ENCODE measurements at places on chromosomes 6 and 20.

GRCh38 chr6:143058987-143059386 is 1.7 kb upstream of the AIG1 start:
- no peak for DNase-seq

DNA sequence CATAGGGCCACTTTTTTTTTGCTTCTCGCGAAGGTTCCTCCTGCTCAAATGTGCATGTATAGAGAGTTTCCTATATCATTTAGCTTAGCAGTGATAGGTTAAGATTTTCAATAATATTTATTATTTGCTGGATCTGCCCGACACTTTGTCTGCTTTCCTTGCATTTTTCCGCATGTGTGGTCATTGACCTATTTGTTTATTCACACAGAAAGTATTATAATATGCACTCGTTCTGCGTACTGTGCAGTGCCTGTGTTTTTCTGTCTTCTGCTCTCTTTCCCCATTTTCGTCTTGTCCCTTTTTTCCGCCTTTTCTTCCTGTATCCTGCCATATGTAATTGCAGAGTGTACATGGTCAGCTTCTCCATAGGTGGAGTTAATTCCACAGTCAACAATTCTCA is 255.8 kb downstream of the TMEM242 start:
- DNase-seq, result no peak

GRCh38 chr6:128659878-128660622 is 139.7 kb upstream of the PTPRK start:
- DNase-seq, result no peak

DNA sequence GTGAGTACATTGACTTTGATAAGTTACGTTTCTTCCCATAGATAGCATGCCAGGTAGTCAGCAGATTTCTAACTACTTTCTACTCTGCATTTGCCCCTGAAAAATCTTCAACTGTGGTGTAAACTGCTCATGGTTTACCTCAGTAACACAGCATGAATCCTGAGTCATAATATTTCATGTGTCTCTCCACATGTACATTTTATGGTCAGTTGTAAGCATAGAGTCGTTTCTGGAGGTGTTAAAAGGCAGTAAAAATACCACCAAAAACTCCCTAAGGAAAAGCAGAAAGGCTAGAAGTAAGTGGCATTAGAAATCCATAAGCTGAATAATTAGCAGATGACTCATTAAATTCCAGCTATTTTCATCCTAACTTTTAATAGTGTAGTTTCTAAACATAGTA is 4.1 kb upstream of the GPR63 start:
- DNase-seq, result no peak

- DNase-seq, result no peak
Measured at GRCh38 chr6:4039348-4039747, 39.6 kb downstream of the FAM217A start.

GRCh38 chr6:133341607-133342158 is 100.5 kb downstream of the EYA4 start:
- DNase-seq, result no peak

- no peak for DNase-seq
Measured at GRCh38 chr6:70124882-70125545, 177.9 kb downstream of the COL9A1 start.

DNA sequence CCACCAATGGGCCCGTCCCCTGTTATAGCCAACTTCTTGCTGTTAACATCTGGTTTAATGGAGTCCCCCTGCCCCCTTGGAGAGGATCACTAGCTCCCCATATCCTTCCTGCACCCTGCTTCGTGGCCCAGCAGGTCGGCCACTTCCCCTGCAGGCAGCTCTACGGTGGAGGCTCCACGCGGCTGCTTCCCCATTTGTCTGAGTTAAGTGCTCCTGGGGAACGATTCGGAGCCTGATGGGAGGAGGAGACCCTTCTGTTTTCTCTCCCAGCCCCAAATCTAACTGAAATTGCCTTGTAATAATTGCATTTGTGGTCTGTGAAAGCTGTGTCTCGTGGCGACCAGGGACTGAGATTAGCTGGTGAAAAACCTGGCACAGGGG is 74.6 kb downstream of the SULF2 start:
- no peak for DNase-seq

GRCh38 chr20:59374261-59374660 is 73.8 kb downstream of the EDN3 start:
- no peak for DNase-seq

DNA sequence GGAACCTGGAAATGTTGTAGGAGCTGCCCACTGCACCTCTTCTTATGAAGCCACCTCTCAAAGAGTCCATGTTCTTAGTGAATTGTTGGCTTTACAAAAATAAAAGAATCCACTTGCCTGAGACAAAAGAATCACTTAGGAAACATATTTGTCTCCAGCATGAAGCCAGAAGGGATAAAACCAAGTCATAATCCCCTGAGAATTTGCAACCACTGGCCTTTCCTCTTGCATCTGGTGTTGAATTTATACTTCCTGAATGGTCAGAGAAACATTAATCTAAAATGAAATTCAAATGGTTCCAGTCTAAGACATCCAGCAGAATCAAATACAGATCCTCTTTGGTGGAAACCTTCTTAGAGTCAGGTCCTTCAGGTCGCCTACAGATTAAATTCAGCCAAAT is 192.5 kb upstream of the ECI2 start:
- DNase-seq, result no peak

DNA sequence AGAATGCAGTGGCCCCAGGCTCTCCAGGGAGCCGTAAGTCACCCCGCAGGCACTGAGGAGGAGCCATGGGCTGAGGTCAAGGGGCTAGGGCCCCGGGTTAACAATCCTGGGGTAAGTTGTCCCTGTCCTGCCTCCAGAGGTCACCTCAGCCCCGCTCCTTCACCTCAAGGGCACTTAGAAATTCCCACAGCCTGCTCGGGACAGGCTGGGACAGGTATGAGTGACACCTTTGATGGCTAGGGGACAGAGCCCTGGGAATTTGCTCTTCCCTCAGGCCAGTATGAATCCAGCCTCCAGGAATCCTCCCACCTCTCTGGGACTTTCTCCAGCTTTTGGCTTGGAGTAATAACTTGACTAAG is 3.5 kb upstream of the GRM4 start:
- no peak for DNase-seq

DNA sequence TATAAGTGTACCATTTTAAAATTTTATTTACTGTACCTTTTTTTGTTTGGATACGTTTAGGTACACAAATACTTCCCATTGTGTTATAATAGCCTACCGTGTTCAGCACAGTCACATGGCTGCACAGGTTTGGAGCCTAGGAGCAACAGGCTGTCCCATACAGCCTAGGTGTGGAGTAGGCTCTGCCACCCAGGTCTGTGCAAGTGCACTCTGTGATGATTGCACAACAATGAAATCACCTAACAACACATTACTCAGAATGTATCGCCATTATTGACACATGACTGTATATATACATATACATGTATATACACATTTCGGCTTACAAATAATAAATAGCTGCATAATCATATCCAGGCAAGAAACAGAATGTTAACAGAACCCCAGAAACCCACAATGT is 15.4 kb downstream of the SERAC1 start:
- DNase-seq, result no peak

- DNase-seq, result no peak
Measured at GRCh38 chr6:29734046-29735018, 11.1 kb downstream of the HLA-F start.

GRCh38 chr20:17797161-17797560 is 97.4 kb downstream of the BANF2 start:
- no peak for DNase-seq

All from stimulated activated CD8-positive, alpha-beta memory T cell treated with anti-CD3 and anti-CD28 coated beads, Interleukin-7, amount 100 ng/mL, for 1 hour (primary cell).